ENCODE measurements at places on chromosomes 11 and 22. TPM values are rescaled to one million over a fixed set of nuclear protein-coding genes. Genes with fewer than 3 reads are reported as not detected.

DNA sequence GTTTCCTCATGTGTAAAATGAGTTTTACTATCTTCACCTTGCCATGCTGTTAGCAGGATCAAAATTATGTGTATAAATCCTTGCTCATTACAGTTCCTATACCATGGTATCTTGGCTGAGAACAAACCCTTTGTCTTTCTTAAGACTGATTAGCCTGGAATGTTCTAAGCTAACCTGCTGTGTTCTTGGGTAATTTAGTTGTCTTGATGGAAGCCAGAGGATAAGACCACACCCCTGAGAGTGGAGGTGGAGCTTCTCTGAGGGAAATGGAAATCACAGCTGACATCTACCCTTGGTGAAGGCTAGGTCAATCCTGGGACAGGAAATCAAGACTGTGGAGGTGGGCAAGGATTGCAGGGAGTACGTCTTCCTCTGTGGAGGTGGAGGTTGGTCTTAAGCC lies 206.1 kb upstream of the ARHGAP20 start:
- no peak for DNase-seq

KCNJ11 gene
- 0.22 TPM for total RNA-seq

- DNase-seq: no peak
Measured at GRCh38 chr22:44913198-44913983, 96.4 kb downstream of the PHF21B start.

- peak; percentile 89 for DNase-seq
Measured at GRCh38 chr11:105132716-105133511, 6.7 kb downstream of the CARD18 start.

GRCh38 chr11:116649268-116649667 lies 123.5 kb downstream of the BUD13 start:
- DNase-seq: no peak

- no peak for DNase-seq
Measured at GRCh38 chr11:65262776-65263175, 1.0 kb downstream of the POLA2 start.

THY1 gene
- 0.20 TPM for total RNA-seq

PTS gene
- total RNA-seq: 24.2 TPM

GGTLC3 gene
- total RNA-seq: not detected

GRCh38 chr11:69703768-69704507 lies at the start of gene FGF19:
FGF19 (minus strand) TSS chr11:69704022; CDS start chr11:69703876, 146 bp downstream.
- DNase-seq: no peak

DNA sequence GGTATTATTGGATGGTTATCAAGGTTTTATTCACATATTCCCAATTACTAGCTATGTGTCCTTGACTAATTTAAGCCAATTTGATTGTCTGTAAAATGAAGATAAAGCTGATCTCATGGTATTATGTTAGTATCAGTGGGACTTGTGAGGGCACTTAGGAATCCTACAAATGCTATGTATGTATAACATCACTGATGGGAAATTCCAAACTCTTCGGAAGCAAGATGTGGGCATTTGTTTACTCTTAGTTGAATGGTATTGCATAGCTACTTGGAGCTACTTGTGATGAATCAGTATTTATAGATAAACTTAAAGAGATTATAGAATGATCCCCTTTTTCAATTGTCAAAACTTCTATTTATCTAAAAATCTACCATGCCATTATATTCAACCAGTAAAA lies 239.9 kb downstream of the CNTN5 start:
- no peak for DNase-seq

DNA sequence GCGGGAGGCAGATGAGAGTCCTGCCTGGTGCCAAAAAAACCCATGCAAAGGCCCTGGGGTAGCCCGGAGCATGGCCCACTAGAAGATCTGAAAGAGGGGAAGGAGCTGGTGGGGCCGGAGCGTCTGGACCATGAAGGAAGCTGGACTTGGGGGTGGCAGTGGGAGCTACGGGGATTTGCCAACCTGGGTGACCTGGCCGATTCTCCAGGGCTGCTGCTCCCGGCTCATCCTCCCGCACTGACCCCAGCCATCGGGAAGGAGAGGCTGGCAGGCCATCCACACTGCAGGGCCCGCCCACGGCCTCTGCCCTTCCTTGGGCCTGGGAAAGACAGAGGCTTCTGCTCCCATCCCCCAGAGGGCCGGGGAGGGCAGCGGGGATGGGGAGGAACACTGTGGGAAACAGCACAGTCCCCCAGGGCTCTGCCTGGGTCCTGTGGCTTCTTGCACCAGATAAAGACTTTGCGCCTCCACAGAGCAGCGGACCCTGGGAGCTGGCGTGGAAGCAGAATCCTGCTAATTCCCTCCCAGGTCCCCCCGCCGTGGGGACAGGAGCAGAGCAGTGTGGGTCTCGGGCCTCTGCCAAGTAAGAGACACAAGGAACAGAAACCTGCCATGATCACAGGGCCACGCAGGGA lies 87.1 kb upstream of the LINC01488 start:
- no peak for DNase-seq

DNA sequence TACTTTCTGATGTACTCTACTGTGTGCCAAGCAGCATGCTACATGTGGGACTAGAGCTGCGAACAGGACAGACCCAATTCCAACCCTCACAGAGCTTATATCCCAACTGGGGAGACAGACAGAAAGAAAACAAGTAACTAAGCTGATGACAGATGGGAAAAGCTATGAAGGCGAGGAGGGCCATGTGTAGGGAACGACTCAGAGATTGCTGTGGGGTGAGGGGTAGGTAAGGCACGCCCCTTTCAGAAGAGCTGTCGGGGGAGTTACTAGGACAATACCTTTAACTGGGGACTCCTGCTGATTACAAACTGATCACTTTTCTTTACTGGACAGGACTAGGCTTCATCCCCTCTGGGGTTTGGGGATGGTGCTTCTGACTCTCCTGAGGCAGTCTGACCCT lies 48.9 kb downstream of the ST3GAL4 start:
- no peak for DNase-seq

RFPL2 gene
- total RNA-seq: not detected

DNA sequence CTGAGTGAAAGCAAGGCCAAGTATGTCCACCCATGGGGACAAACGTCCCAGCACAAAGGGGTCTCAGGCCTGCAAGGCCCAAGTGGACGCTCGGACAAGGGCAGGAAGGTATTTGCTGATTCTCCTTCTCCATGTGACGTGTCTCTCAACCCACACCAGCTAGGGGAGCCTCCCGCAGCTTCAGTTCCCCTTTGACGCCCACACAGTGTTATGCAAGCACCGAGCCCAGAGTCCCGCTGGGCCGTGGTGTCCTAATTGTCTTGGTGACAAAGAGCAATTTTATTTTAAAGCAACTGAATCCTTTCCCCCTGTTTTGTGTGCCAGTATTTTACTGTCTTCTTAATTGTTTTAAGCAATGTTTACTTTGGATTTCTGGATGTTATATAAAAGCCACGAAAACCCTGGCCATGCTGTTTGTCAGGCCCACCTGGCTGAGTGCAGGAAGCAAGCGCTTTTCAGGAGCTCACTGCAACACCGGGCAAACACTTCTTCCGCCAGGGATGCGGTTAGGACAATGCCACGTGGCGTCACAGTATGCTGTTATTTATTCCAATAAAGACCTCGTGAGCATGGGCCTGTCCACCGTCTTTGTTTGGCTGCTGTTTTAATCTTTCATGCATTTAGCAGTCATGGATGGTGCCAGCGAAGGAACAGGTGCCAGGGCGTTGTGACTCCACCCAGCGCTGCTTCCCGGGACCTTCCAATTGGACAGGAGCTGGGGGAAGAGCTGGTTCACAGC lies 8.2 kb upstream of the PARVG start:
- no peak for DNase-seq

DNA sequence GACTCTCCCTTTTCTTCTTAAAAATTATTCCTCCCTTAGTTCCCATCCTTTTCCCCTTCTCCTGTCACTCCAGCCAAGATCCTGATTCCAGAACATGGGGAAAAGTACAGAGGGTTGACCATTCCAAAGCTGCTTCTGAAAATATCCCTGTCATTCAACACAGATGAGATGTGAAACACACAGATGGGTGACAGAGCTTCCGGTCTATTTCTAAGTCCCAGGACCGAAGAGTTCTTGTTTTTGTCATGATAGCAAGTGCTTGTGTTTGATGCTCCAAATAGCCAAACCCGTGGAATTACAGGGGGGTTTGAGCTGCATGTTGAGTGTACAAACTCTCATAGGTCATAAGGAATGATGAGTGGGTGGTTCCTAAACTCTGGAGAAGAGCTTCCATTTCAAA lies 57.9 kb downstream of the PARVA start:
- DNase-seq: no peak

DCHS1 gene
- total RNA-seq: 46.2 TPM

P2RX6 gene
- not detected for total RNA-seq

DNA sequence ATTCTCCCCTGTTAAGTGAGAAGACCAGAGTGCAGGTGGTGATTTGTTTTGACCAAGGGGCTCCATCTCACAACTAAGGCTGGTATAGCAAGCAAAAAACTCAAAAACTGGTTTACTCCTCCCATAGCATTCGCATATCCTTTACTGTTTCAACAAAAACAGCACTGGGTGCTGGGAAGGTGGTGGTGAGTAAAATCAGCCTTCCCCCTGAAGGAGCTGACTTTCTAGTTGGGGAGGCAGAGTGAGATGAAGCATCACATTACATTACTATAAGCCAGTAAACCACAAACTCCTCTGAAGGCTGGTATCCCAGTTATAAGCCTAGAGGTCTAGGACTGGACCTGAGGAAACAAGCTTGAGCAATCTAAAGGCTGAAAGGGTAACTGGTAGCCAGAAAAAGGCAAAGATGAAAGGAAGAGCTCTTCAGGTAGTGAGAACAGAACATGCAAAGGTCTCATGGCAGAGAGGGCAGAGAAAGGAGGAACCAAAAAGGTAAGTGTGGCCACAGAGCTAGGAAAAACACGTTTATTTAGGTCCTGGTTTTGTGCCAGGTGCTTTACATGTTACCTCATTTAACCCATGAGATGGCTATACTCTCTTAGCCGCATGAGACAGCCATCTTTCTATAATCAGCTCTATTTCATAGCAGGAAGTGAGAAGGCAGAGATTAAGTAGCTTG lies 22.3 kb downstream of the TMEM123 start:
- DNase-seq: no peak

- no peak for DNase-seq
Measured at GRCh38 chr22:17844150-17844549, 69.9 kb upstream of the BID start.

DNA sequence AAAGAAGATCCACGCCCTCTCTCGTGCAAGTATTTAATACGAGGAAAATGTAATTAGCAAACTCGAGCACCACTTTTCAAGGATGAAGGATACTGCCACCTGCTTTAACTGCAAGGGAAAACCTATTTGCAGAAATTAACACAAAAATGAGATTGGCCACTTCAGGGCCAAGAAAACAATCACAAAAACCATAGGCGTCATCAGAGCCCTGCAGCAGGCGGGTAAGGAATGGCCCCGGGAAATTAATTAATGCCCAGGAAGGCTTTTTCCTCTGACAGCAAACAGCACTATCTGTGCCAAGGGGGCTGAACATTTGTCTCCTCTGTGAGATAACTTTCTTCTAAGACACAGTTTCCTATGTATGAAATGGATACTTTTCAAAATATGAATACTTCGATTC lies 255.7 kb downstream of the CTTN start:
- no peak for DNase-seq

DNA sequence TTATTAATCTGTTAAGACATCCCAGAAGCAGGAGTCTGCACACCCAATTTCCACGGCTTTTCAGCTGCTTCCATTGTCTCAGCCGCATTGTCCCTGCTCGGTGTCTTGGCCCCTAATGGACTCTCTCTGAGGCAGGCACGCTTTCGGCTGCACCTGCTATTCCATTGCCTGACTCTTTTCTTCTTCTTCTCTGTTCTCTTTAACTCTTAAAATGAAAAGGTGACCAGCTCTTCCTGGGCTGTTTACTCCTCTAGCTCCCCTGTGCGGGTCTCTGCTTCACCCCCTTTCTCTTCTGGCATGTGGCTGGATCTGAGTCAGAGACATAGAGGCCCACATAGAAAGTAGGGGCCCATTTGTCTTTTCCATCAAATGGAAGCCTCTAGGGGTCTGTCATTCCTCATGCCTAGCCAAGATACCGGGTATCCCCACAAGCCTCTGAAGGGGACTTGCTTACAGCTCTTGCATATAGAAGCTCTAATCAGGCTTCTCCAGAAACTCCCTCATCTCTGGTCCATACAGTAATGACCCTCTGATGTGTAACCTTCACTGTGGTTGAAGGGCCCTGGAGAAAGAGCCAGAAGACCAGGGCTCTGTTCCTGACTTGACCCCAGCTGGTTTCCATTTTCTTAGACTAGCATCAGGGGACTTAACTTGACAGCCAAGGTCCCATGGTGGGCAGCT lies 243.9 kb downstream of the ST3GAL4 start:
- no peak for DNase-seq

KCNA4 gene
- not detected for total RNA-seq

OR4A5 gene
- not detected for total RNA-seq

DNA sequence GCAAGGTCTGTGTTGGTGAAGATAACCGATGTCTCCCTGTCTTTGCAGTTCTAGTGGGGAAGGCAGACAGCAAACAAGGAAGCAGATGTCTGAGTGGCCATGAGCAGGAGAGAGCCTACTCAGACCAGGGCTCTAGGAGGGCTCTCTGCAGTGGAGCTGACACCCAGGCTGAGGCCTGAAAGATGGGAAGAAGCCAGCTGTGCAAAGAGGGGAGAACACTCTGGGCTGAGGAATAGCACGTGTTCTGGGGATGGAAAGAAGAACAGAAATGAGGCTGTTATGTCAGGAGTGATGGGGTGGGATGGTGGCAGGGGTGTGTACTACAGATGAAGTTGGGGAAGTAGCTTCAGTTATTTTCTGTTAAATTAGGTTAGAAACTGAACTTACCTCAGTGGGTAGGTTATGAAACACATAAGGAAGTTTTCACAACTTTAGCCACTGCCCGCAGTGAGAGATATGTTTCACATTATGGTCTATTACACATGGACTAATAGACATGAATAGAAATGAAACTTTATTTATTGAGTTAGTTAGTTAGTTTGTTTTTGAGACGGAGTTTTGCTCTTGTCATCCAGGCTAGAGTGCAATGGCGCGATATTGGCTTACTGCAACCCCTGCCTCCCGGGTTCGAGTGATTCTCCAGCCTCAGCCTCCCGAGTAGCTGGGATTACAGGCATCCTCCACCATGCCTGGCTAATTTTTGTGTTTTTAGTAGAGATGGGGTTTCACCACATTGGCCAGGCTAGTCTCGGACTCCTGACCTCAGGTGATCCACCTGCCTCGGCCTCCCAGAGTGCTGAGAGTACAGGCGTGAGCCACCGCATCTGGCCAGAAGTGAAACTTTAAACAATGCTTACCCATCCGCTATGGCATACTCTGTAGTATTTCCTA lies 7.8 kb downstream of the DCPS start:
- no peak for DNase-seq

ISX gene
- total RNA-seq: not detected

GRCh38 chr11:66050581-66051231 lies 1.5 kb upstream of the SF3B2 start:
- DNase-seq: no peak

DNA sequence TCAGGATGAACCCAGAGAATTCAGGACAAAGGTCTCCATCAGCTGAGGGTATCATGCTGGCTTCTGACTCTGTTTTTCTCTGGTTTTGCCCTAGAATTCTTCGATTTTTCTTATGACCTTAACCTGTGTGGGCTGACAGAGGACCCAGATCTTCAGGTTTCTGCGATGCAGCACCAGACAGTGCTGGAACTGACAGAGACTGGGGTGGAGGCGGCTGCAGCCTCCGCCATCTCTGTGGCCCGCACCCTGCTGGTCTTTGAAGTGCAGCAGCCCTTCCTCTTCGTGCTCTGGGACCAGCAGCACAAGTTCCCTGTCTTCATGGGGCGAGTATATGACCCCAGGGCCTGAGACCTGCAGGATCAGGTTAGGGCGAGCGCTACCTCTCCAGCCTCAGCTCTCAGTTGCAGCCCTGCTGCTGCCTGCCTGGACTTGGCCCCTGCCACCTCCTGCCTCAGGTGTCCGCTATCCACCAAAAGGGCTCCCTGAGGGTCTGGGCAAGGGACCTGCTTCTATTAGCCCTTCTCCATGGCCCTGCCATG lies 16.8 kb downstream of the SERPING1 start:
- no peak for DNase-seq
